ENCODE measurements at places on chromosomes 2 and 18.

DNA sequence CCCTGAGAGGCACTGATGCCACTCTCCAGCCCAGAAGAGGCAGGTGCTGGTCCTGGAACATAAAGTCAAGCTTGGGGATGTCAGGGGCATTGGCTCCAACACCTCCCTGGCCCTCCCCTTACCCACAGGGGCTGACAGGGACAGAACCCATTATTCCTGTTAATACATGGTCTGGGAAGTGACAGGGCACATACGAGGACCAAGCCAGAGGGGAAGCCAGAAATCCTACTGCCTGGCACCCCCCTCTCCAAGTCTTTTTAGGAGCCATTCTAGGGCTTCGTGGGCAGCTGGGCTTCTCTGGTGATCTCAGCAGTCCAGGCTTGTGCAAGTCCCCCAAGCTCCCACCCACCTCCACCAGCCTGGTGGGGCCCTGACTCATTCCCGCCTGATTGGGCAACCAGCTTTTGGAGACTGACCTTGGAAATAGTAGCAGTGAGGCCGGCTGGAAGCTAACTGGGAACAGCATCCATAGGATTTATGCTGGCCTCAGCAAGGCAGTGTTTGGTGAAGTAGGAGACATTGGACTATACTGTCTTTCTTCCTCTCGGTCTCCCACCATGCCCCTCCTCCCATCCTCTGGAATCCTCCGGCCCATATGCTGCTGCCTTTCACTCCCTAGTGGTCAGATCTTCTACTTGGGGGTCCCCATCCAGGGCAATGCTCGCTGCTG, 86.4 kb upstream of the HK2 start:
- no peak for DNase-seq

- DNase-seq, result no peak
Observed at GRCh38 chr18:58344861-58345463, 283.9 kb downstream of the ALPK2 start.

DNA sequence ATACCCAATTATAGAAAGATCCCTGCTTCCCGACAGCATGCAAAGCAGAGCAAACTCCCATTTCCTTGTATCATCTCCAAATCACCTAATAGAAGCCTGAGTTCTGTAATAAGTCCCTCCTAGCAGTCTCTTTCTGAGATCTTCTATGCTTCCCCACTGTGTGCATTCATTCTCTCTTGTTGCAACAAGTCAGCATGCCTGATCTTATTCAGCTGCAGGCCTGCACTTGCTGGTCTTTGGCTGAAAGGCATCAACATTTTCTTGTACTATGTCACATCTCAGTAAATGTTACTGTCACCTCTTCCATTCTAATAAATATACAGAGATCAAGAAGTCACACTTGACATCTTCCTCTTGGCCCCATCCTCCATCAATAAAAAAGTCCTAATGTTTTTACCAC, 449.9 kb upstream of the MEX3C start:
- DNase-seq, result no peak

DNA sequence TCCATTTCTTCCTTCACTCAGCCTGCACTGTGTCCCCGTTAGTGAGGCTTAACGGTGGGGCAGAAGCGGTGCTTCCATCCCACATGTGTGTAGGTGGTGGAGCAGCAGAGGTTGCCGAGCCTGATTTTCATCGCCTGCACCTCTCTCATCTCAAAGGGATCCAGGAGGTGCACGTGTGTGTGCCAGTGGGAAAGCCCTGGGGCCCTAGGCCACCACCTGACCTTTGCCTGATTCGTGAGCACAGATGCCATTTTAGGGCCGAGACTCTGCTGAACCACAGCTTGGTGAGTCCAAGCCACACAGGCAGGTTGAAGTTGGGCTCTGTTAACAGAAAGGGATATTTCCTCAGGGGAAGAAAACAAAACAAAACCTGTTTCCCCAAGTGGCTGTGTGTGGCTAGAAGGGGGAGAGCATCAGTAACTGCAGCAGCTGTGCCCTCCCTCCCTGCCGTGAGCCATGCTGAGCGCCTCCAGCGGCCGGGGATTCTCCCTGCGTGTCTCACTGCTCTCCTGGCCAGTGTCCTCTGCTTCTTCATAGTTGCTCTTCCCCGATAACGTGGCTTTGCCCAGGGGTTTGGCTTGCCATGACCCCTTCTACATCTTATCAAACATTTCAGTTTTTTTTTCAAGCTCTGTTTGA, 81.5 kb downstream of the MAPRE2 start:
- no peak for DNase-seq

DNA sequence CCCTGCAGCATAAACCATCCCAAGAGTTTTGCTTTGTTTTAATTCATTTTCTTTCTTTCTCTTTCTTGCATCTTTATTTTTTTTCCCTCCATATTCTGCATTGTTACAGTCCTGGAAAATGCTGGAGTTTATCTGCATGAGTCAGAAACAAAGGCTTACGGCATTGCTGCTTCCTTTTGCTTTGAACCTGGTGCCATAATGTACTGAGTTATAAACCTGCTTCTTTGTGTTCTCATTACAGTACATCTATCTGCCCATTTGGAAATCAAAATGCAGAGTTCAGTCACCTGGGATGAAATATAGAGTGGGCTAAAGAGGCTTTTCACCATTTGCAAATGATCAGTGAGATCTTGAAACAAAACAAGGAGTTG, 1009.2 kb upstream of the FANCL start:
- DNase-seq, result no peak

- DNase-seq, result no peak
Observed at GRCh38 chr18:73639788-73640187, 507.8 kb downstream of the FBXO15 start.

DNA sequence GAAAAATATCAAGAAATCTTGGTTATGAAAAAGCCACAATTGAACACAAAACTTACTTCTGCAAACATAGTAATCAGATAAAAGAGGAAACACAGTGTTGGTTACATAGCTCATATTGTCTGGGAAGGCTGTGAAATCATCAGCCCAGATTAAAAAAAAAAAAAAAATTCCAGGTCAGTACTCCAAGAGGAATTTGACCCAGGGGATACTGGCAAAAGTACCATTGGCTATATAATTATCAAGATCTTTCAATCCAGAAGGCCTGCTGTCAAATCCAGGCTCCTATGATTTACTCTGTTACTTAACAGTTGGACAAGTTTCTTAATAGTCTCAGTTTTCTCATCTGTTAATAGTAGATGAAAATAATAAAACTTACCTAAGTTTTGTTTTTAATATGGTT, 12.9 kb upstream of the IKZF2 start:
- DNase-seq, result no peak

DNA sequence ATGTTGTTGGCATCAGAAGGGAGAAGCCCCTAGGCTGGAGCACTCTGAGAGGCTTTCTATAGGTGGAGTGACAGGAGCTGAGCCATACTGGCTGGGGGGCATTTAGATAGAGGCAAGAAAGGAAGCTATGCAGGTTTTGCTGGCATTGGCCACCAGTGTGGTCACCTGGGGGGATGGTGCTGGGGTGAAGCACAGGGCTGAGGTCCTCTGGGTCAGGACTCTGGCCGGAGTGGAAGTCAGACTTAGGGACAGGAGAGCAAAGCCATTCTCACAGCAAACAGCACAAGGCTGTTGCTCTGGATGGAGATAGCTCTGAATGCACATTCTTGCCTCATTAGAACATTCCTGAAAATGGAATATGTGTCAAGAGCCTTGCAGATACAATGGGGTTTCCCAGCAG, 47.4 kb downstream of the NTSR2 start:
- DNase-seq, result no peak

DNA sequence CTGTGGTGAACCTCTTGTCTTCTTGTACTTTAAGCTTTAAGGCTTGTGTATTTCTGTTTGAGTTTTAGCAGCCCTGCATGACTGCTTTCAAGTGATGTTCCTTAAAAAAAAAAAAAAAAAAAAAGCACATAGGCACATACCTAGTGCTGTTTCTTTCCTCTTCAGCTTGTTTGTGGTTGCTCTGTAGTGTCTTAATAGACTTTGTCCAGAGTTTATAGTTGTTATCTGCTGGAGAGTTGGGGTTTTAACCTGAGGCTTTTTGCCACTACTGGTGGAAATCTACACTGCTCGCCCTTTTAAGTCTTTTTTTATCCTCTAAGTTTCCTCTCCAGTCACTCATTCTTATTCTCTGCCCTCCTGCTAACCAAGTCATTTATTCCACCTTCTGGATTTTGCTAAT, 34.5 kb downstream of the AGFG1 start:
- peak; percentile 20 for DNase-seq

DNA sequence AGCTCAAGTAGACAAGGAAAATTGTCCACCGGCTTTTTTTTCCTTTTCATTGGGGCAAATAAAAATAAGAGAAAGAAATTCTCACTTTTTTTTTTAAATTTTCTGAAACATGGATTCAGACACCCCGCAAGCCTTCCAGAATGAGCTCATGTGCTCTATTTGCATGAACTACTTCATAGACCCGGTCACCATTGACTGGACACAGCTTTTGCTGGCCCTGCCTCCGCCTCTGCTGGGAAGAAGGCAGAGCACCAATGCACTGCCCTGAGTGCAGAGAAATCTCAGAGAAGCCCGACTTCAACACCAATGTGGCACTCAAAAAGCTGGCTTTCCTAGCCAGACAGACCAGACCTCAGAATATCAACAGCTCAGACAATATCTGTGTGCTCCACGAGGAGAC, 30.2 kb upstream of the TRIM43B start:
- no peak for DNase-seq

- no peak for DNase-seq
Observed at GRCh38 chr18:1511619-1512311, 607.1 kb downstream of the ADCYAP1 start.

DNA sequence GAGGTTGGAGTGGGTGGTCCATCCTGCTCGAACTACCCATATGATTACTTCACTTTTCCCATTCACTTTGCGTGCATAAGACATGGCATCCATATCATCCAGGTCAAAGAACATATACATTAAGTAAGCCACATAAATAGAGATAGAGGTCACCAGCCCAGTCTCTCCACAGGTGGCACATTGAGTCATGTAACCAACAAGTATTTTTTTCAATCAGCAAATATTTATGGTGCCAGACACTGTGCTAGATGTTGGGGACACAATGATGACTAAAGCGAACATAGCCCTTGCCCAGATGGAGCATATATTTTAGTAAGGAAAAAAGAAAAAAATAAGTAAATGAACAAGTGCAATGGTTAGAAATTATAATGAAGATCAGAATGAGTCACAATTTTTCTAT, 83.6 kb upstream of the LCLAT1 start:
- DNase-seq, result no peak

DNA sequence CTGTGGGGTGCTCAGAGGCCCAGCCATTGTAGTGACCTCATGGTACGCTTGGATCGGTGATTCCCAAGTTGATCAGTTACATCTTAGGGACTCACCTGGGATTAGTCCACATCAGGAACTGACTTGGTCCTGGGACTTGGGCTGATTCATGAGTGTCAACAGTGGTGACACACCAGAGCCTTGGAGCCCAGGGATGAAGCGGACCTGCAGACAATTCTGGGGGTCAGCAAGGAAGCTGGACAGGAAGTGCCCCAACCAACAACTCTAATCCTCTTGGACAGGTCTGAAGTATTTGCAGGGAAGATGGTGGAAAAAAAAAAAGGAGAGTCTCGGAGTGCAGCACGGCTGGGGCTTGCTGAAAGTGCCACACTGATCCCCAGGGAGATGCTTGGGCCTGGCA, 288.6 kb downstream of the PHLPP1 start:
- no peak for DNase-seq

GRCh38 chr18:75170022-75170789, 38.7 kb downstream of the PTGR3 start:
- no peak for DNase-seq

GRCh38 chr2:219509780-219510511, 4.3 kb upstream of the ASIC4 start:
- peak; percentile 51 for DNase-seq

DNA sequence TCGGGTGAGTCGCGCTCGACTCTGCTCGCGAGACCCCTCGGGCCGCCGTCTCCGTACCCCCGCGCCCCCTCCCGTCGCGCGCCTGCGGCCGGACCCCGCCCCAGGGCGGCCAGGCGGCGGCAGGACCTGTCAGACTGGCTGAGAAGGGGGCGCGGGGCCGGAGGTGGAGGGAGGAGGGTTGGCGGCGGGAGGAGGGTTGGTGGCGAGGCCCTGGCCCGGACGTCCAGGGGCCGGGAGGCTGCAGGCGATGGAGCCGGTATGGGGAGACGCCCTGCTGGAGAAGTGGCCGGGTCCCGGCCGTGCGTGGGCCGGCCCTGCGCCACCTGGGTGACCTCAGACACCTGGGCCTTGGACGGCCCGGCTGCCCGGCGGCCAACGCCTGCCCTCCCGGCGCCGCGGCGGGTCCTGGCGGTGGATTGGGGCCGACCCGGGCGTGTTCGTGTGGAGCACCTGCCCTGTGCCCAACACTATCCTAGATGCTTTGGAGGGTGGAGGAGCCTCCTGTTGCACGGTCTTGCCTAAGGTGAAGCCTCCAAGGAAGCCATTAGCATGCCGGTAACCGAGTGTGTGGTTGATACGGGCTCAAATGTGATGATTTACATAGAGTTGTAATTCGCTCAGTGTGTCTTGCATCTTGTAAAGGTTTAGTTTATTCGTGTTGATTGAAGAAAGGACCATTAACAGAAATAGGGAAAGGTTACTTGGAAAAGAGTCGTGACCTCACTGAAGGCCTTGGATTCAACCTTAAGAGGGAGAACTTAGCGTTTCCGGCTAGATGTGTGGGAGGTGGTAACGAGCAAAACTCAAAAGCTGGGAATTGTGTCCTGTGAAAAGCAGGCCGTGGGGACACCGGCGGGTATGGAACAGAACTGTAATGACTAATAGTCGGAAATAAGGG, 550 bp downstream of the MYL12B start:
- DNase-seq, result peak; percentile 60

DNA sequence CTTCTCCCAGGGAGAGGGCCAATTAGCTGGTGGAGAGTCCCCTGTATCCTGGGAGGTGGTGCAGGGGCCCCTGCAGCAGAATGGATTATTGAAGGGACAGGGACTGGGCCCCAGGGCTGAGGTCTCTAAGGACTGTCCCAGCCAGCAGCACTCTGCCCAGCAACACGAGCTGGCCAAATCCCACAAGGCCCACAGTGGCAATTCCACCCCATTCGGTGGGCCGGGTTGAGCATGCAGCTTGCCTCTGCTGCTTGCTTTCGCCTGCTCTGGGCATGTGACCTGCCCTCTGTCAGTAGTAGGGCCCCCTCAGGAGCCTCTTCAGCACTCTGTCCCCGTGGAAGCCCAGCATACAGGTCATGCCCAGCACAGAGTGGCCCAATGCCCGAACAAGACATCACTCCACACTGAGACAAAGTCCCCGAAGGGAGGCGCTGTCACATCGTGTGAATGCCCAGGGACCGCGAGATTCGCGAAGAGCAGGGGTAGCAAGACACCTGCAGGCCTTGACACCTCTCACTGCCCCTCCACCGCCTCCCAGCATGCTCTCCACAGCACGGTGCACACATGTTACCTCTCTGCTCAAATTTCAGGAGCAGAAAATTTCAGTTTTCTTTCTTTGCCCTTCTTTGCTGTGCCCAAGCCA, 65.4 kb downstream of the CRACDL start:
- no peak for DNase-seq

Measured in M059J (cell line).